ENCODE measurements at places on chromosomes 4 and X.

DNA sequence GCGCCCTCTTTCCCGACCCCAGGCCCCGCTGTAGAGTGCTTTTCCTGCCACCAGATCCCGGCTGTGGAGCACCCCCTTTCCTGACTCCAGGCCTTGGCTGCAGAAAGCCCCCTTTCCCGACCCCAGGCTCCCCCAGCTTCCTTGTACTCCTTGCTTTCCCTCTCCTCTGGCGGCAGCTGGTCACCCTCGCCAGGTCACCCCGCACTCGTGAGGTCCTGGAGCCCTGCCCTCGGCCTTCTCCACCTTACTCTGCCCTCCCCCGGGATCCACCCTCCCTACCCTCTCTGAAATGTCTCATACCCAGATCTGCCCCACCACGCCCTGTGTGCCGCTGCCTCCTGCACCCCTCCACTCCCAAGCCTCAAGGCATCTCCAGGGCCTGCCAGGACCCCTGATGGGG is 25.0 kb upstream of the C4orf50 start:
- DNase-seq, result no peak

DNA sequence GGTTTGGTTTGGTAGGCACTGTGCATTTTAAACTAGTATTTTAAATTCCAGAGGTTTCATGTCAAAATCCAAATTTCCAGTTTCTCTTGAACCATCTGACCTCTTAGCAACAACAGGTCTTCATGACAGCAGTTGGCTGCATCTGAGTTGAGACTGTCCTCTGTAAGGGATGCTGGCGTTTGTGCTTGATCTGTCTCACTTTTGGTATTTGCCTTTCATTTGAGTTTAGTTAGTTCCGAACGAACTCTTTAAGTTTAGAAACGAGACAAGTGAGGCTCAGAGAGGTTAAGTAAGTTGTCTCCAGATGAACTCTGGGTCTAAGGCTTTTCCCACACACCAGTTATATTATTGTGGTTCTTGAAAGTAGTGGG is 29.1 kb downstream of the SPARCL1 start:
- DNase-seq, result no peak

- DNase-seq, result no peak
Observed at GRCh38 chr4:154569028-154569427, 6.2 kb downstream of the FGB start.

- no peak for DNase-seq
Observed at GRCh38 chrX:24902806-24903205, 113.0 kb downstream of the ARX start.

- DNase-seq, result no peak
Observed at GRCh38 chrX:102115748-102116147, 9.7 kb upstream of the TCEAL2 start.

DNA sequence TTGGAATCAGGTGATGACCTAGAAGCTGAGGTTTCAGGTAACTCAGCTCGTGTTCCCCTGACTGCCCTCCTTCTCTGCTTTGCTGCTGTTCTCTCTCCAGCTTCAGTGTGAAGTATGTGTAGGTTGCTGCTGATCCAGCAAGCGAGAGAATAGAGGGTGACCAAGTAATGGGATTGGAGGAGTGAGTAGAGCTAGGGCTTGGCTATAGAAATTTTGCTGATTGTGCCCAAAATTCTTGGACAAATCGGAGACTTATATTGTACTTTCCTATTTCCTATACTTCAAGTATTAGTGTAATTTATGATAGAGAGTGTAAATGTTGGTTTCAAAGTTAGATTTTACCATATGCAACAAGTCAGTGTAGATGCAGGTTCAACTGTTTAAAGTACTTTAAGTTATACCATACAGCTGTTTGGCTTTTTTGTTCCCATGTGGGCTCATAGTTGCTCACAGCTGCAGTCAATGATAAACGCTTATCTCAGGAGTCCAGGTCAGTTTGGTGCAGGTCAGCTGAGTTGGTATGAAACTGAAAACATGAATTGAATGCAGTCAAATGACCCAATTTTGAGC is 48.0 kb downstream of the RAPGEF2 start:
- DNase-seq, result no peak

DNA sequence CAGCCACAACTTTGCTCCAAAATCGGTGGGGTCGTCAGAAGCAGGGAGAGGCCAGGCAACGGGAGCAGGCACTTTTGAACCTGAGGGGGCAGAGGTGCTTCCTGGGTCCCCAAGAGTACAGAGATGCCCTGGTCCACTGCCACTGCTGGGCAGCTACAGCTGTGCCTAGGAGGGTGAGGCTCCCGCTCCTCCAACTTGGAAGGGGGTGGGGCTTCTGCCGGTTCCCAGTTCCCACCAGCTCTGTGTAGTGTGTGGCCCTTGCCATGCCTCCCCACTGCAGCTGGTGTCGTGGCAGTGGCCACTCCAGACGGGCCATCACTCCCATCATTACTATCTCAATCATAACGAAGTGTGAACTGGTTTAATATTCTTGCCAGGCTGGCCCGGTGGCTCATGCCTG is 1496.3 kb downstream of the PCDH7 start:
- no peak for DNase-seq

DNA sequence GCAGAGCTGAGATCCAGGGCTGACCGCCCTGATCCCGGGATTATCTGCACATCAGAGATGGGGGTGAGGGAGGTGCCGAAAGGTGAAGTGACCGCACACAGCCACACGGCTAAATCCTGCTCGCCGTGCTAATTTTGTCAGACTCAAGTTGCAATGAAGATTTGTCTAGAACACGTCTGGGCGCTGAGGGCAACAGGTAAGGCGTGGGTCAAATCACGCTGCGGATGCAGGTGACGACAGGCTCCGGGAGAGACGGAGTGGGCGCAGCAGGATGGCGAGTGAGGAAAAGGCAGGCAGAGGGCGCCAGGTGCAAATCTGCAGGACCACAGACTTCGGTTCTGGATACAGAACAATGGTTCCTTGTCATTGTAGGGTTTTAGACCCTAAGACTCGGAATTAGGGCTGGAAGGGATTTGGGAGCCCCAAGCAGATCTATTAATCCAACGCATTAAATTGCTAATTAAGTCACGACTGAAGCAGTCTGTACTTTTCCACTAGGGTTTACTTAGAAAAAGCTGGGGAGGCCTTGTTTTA is 1.9 kb upstream of the TBC1D14 start:
- no peak for DNase-seq

DNA sequence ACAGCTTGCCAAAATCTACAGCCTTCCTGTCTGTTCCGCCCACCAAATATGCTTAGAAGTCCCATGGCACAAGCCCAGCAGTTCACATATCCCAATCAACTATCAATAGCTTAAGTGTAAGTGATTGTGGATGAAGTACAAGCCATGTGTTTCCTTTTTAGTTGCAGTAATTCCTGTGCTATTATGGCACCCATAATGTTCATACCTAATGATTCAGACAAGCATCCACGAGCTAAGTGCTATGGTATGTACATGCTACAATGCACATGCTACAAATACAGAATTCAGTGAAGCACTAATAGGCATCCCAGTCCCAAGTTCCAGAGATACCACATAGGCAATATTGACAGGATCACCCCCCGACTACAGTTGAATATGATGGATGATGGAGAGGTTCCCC is 94.5 kb downstream of the PCDH19 start:
- DNase-seq, result no peak

DNA sequence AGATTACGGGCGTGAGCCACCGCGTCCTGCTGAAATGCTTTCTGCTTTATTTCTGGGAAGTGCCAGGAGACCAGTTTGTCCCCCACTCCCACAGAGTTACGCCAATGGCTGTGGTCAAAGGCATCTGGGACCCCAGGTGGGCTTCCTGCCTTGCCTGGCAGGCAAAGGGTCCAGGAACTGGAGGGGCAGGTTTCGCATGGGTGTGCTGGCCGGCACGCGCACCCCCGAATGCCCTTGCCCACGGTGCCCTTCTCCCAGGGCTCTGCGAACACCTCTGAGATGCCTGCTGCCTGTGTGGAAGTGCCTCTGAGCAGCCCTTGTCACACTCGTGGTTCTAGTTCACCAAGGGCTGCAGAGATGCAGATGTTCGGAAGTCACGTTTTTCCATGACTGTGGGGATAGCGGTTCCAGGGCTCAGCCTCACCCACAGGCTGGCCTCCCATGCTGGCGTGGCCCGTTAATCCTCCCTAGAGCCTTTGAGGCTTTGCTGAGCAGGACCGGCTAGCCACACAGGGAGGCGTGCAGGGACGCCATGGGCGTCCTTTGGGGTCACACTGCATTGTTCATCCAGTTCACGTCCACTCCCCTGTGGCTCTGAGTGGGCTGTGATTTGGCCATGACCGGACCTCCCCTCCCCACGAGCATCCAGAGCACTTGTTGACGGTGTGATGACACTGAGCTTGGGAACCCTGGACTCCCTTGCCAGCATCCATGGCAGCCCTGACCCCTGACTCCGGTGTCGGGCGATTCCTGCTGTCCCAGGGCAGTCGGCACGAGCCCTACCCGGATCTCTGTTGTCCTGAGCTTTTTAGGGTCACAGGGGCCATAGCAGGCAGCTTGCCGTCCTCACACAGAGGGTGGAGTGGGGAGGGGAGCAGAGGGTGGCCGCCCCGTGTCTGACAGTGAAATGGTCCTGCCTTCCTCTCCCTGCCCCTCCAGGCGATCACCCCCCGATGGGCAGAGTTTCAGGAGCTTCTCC is 12.7 kb upstream of the ADD1 start:
- no peak for DNase-seq

DNA sequence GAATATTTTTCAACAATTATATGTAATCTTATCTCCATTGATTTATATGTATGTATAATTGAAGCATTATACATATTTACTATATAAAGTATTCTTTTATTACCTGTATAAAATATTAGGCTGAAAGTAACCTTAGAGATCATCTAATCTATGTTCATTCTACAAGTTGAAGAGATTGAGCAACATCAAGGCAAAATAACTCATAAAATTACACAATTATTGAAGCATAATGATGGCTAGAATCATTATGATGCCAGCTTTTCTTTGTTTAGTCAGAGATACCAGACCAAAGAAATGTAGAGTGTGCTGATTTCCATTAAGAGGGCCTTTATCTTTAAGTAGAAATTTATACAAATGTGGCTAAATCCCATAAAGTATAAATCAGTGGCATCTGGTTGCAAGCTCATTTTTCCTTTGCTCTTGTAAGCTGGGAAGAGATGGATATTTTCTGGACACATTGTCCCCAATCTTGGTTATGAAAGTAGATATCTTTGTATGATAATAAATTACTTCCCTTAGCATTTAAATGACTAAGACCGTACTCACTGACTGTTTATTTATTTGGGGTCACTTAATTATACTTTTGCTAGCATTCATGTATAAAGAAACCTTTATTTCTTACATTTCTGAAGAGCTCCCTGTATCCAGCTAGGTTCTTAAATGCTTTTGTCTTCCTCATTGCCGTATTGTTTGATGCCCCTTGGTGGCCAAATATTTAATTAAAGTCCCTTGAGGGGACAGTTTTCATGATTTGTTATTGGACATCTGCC is 339.8 kb downstream of the PCDH7 start:
- DNase-seq, result no peak

GRCh38 chr4:55069248-55069647 is 56.1 kb downstream of the KDR start:
- no peak for DNase-seq

DNA sequence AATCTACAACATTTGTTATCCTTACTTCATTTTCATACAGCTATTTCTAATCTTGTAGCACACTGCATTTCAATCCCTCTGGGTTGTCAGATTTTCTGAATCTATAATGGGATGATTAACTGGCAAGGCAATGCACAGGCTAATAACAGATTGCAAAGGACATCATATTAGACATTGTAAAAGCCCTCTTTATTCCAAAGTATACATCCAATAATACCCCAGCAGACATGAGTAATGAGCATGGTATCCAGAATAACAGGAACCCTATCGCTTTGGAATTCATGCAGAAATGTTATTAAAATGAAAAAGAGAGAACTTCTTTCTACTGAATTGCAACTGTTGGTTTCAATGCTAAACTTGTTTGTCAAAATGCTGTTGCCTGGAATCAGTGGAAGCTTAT is 122.9 kb downstream of the C4orf33 start:
- no peak for DNase-seq

DNA sequence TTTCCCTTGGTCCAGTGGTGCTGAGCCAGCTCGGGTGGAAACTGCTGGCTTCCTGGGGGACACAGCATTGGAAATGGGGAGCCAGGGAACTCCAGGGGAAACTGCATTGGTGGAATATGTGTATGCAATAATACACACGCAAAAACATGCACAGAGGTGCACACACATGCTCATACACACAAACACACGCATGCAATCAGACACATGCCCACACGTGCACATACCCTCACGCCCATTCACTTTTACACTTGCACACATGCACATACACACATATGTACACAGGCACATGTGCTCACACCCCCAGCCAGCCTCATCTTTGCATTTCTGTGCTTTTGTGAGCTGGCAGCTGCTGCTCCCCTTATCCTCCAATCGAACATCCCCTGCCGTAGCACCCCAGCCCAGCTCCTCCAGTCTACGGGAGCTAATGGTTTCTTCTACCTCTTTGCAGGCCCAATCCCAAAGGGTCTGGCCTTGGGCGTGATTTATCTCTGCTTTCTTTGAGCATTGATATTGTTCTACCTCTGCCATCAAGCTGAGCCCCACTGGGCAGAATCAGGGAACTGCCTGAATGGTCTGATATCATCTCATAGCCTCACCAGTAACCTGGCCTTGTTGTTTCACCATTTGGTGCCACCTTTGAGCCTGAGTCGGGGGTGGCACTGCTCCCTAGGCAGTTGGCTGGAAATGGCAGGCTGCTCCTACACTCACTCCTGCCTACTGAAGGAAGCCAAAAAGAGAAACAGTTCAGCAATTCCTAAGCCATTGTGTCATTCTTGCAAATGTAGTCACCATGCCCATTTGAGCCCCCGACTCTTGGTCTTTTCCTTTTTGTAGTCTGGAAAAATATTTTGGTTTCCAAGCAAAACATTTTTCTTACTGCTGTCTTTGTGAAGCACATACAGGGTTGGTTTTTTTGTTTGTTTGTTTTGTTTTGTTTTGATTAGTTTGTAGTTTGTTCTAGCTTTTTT is 104.4 kb upstream of the MAMLD1 start:
- DNase-seq, result no peak

DNA sequence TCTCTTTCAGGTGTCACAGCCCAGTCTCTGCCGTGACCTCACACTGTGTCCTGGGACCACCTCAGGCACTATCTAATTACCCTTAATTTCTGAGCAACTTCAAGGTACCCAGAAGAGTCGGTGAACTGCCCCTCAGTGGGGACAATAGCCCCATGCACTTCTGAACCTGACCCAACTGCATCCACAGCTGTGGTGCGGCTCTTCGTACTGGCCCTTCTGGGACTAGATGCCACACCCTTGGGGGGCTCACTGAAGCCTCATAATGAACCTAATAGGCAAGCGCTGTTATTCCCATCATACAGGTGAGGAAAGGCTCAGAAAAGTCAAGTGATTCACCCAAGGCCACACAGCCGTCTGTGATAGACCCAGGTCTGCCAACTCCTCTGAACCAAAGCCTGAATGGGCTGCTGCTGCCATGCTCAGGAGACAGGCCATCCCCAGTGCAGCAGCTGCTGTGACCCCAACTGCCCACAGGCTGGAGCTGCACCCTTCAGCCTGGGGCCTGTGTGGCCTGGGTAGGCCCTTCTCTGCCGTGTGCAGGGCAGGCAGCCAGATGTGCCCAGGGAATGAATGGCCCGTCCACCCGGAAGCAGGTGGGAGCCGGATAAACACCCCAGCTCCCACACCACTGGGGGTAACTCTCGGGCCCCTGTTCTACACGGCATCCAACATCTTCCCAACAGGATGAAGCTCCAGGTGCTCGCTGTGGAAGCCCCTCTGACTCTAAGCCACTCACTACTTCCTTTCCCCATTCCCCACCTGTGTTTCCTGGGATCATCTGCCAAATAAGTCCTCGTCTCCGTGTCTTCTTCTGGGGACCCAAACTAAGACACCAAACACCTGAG is 35.9 kb downstream of the HMX1 start:
- no peak for DNase-seq

- DNase-seq, result no peak
Observed at GRCh38 chr4:106036334-106036733, 141.1 kb downstream of the NPNT start.

Measured in CD14-positive monocyte (primary cell).